ENCODE measurements at places on chromosomes 6 and 20.

- peak; percentile 58 for DNase-seq
Observed at GRCh38 chr20:14622796-14623195, 285.4 kb upstream of the FLRT3 start.

- no peak for DNase-seq
Observed at GRCh38 chr6:111583986-111584385, 21.7 kb downstream of the TRAF3IP2 start.

DNA sequence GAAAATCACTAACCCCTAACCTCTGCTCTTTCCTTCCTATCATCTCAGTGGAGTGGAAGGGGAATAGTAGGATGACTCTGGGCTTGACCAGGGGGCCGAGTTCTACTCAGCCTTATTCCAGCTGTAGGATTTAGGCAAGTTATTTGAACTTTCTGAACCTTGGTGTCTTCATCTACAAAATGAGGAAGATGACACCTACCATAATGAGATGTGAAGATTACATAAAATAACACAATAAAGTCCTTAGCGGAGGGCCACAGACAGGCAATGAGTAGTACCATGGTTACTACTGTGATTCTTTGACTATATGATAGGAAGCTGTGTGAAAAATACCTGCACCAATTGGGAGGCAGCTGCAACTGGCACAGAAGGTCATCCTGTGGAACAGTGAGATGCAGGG, 53.6 kb upstream of the PIM1 start:
- DNase-seq = no peak

GRCh38 chr20:20834008-20834407, 121.6 kb upstream of the RALGAPA2 start:
- no peak for DNase-seq

DNA sequence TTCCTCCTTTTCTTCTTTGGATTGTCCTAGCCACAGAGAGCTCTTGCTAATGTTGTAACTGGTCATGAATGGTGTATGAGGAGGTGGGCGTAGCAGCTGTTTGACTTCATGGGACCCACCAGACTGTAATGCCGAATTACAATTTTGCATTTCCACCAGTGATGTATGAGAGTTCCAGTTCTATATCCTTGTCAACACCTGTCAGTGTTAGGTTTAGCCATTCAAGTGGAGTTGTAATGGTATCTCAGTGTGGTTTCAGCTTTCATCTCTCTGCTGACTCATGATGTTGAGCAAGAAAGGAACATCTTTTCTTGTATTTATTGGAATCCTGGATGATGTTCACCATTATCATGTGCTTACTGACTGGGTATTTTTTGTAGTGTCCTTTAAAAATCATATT, 5.1 kb downstream of the IGF2R start:
- peak; percentile 92 for DNase-seq

DNA sequence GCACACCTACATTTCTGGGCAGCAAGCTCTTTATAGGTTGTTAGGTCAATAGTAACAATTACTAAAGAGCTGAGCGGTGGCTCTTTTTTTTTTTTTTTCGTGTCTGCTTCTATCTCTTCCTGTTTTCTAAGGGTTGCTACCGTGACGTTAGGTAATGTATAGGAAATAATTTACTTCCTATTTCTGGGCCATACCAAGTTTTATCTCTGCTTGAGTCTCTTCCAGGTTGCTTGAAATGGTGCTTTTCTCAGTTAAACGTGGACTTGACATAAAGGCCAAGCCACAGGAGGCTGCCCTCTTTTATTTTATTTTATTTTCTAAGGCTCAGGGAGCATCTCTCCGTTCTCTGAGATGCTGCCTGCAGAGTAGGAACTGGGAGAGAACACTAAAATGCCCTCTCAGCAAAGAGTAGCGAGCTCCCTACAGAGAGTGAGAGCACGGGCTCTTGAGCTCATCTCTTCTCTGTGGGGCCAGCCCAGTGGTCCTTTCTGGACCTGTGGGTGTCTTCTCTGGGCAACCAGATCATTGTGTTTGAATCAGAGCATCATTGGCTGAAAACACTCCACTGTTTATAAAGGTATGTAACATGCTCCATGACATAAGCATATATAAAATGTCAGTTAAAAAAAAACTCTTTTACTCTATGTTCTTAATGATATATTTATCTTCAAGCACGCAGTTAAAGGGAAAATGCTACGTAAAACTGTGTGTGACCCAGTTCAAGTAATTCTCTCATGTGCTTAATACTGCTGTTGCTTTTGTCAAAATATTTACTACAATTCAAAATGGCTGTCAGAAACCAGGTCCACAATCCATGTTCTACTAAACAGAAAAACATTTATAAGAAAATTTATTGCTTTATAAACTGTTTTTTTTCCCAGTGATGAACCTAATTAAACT, at the start of gene ZNF831:
Gene ZNF831 (plus strand): TSS at position 191 of the 900 bp plus-strand sequence. CDS start 27,199 bp downstream, outside the sequence.
- no peak for DNase-seq

GRCh38 chr6:166830185-166830890, 126.0 kb downstream of the RNASET2 start:
- no peak for DNase-seq

DNA sequence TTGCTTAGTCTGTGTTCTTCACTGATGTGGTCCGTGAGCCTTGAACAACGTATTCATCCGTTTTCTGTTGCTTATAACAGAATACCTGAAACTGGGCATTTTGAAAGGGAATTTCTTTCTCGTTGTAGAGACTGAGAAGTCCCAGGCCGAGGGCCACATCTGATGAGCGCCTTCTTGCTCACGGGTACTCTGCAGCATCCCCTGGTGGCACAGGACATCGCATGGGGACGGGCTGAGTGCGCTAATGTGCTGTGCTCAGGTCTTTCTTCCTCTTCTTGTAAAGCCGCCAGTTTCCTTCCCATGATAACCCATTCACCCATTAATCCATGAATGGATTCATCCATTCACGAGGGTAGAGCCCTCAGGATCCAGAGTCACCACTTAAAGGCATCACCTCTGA, 161.0 kb downstream of the NFATC2 start:
- DNase-seq = no peak

- no peak for DNase-seq
Observed at GRCh38 chr20:5781798-5782750, 31.9 kb downstream of the SHLD1 start.

DNA sequence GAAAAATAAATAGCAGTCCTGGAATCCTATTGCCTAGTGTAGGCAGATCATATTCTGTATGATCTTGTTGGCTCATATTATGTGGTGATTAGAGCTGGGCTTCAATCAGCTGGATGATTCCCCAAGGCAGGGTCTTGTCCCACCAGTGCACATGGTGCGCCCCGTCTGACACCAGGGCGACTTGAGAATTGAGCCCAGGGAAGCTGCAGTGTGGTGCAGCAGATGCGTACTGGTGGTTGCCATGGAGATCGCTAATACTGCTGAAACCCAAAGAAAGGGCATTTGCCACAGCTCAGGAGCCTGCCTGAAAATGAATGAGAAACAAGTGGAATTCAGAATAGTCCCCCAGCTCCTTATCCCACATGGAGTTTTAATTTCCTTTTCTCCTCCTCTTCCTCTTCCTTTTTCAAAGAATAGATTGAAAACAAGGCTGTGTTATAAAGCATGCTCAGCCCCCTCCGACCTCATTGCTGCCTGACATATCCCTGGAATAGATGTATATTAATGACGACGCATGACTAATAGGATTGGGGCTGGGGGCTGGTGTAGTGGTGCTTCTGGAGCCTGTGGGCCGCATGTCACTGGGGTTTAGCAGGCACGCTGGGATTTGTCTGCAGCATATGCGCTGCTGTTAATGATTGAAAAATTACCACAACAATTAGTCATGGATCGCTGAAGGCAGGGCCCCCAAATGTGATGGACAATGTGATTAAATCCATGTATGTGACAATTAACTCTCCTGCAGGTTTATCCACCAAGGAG, 210.5 kb downstream of the FARS2 start:
- DNase-seq = no peak

DNA sequence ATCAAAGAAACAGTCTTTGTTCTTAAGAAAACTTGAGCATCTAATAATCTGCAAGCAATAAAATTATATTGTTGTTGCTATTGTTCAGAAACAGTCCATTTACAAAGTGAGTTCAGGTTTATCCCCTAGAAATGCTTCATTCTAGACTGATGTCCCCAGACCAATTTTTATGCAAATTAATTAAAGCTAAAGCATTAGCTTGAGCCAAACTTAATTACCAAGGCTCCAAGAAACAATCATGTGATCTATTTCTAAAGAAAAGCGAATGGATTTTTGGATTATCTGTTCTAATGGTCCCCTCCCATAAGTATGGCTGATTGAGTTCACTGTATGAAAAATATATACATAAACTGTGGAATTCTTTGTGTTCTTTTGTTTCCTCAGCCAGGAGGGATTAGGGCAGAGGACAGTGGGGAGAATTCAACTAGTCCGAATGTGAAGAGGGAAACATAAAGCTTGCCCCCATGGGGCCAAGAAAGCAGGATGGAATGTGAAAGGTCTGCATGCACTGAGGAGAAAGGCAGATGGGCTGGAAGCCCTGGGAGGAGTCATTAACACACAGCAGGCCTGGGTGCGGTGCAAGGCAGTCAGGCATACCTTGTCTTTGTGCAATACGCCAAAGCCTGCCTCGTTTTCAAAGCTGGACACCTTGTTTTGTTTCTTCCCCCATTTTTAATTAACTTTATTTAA, 597.1 kb downstream of the KIF16B start:
- no peak for DNase-seq

DNA sequence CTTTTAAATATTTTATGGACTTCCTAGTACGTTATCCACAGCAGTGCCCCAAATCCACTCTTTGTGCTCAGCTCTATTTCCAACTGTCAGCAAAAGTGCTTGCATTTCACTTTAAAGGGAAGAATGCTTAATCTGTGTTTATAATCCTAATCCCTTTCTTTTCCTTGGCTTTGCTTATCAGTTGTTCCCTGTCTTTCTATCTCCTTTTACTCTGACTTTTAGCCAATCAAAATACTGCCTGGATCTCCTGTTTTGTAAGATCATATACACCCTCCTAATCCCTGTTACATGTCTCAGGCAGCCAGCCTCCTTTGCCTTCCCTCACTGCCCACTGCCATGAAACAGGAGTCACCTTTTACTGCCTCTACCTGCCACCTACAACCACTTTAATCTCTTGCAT, 102.9 kb downstream of the AIG1 start:
- DNase-seq = no peak

GRCh38 chr6:169983651-169984050, 232.2 kb downstream of the ERMARD start:
- DNase-seq = no peak

DNA sequence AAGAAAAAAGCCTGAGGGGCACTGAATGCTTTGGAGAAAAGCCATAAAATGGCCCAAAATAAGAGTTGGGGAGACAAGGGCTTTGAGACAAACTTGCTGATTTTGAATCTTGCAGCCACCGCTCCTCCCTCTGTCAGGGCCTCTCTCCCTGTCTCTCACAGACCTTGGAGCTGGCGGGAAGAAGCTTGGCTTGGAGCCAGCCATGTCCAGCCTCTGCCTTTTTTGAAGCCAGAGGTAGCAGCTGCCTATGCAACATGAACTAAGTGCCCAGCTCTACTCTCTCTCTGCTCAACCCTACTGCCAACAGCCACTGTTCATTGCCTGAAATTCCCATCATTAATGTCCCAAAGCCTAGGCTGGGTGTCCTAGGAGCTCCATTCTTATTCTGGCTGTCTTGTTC, 63.7 kb upstream of the CTNNBL1 start:
- DNase-seq = no peak

DNA sequence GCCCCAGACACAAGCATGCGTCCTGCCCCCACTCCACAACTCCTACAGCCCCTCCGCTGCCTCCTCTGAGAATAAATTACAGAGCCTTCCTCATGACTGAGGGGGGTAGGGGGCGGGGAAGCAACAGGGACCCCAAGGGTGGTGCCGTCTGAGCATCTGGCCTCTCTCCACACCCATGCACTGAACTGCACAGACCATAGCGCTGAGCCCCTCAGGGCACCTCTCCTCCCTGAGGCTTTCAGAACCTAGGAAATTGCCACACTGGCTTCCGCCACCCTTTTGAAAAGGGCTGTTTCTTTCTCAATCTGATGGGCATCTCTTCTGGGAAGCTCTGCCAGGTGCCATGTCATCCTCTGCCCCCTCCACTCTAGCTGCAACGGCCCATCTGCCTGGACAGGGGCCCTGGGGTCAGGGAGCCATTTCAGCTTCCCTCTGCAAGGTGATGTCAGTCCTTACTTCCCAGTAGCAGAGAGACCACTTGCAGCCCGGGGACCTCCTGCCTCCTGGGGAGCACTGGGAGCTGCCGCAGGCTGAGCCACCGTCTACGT, 2.5 kb downstream of the CST7 start:
- no peak for DNase-seq

DNA sequence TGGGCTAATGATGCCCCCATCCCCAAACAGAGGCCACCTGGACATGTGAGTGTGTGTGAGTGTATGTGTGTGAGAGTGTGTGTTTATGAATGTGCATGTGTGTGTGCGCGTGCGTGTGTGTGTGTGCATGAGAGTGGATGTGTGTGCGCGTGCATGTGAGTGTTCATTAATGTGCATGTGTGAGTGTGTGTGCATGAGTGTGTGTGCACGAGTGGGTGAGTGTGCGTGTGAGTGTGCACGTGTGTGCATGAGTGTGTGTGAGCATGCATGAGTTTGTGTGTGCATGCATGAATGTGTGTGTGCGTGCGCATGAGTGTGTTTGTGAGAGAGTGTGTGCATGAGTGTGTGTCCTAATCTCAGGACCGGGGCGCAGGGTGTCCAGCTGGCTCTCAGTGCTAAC, 1.3 kb downstream of the IYD start:
- DNase-seq = no peak

GRCh38 chr6:3209114-3210023, 18.1 kb downstream of the TUBB2B start:
- peak; percentile 99 for DNase-seq

DNA sequence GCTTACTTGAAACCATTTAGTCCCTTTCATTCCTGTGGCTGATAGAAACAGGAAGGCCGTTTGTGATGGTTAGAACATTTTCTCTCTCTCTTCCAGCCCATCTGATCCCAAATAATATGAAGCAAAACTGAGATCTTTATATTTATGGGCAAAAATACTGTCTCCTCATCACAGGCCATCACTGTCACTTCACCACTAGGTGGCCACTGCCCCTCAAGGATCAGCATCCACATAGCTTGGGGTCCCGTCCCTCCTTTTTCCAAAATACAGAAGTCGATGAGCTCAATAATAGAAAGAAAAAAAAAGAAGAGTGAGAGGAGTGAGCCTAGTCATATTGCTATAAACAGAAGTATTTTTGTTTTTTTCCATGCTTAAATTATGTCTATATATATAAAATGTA, 46.4 kb upstream of the LAMP5 start:
- no peak for DNase-seq

- no peak for DNase-seq
Observed at GRCh38 chr6:156885562-156885961, 108.4 kb downstream of the ARID1B start.

- DNase-seq = peak; percentile 89
Observed at GRCh38 chr6:52929321-52930164, 20.0 kb upstream of the GSTA3 start.

DNA sequence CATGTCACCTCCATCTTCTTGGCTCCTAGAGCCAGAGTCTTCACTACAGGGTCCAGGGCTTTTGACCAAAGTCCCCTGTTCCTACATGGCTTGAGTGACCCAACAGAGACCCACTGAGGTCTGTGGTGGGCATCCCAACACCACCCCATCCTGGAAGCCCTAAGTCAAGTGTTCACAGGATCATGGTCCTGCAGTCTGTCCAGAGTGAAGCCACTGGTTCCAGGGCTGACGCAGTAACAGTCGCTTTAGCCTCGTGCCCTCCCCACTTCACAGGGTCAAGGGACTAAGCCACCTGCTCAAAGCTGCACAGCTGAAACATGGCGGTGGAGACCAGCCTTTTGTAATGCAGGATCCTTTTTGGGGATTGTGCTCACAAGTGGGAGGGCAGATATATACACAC, 133.9 kb downstream of the JPH2 start:
- DNase-seq = no peak

GRCh38 chr6:2623295-2623694, 127.4 kb downstream of the MYLK4 start:
- no peak for DNase-seq

GRCh38 chr6:66538551-66539135, 831.6 kb upstream of the EYS start:
- no peak for DNase-seq

Data from LHCN-M2 (cell line).